ENCODE measurements at places on chromosomes 7 and 10. TPM values are rescaled to one million over a fixed set of nuclear protein-coding genes. Genes with fewer than 3 reads are reported as not detected.

The PRKAR2B gene
- 41.2 TPM for polyA plus RNA-seq

The NUTM2D gene
- 12.7 TPM for polyA plus RNA-seq

The POMZP3 gene
- 20.0 TPM for polyA plus RNA-seq

The OTUD1 gene
- 23.8 TPM for polyA plus RNA-seq

The FAM237B gene
- 1.1 TPM for polyA plus RNA-seq

DNA sequence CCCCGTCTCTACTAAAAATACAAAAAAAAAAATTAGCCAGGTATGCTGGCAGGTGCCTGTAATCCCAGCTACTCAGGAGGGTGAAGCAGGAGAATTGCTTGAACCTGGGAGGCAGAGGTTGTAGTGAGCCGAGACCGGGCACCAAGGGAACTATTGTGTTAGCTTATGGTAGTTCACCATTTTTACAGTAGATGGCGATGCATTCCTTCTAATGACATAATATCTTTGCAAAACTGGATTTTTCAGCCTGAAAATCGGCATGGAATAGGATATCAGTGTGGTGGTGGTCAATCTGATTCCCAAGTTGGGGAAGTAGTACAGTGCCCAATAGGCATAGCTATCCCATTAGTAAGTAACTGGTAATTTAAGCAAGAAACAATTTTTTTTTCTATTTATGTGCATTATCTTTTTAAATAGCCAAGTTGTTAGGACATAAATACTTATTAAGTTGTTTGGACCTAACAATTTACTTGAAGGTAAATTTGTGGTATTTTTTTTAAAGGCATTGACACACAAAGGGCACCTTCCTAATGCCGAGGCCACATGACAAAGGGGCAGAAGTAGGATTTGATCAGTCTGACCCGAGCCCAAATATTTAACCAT lies 17.6 kb upstream of the IMPDH1 start:
- peak; percentile 73 for DNase-seq

GRCh38 chr7:1906087-1906830 lies 236.2 kb downstream of the ELFN1 start:
- no peak for DNase-seq

DNA sequence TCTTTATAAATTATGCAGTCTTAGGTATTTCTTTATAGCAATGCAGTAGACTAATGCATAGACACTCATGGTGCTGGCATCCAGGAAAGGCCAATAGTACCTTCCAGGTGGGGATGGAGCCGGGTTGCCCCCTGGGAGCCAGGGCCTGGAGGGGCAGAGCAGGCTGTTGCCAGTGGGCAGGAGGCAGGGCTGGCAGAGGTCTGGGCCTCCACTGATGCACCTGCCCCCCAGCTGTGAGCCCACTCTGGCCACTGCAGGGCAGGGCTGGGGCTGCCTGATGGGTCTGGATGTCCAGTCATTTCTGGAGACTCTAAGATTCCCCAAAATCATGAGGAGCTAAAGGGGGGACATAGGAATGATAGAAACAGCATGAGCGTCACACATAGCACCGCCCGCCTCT lies 66.7 kb downstream of the MICALL2 start:
- DNase-seq: no peak

GRCh38 chr10:13485623-13486022 lies 43.2 kb downstream of the BEND7 start:
- DNase-seq: no peak

GRCh38 chr10:124375691-124376090 lies 43.0 kb downstream of the OAT start:
- no peak for DNase-seq

- no peak for DNase-seq
Measured at GRCh38 chr7:147412782-147413556, 1177.6 kb upstream of the C7orf33 start.

GRCh38 chr7:74372511-74373111 lies 81.1 kb upstream of the GTF2IRD1 start:
- peak; percentile 28 for DNase-seq

GRCh38 chr7:6556196-6556595 lies 4.9 kb upstream of the GRID2IP start:
- DNase-seq: no peak

GRCh38 chr10:101653536-101653935 lies 41.4 kb downstream of the FBXW4 start:
- DNase-seq: no peak

DNA sequence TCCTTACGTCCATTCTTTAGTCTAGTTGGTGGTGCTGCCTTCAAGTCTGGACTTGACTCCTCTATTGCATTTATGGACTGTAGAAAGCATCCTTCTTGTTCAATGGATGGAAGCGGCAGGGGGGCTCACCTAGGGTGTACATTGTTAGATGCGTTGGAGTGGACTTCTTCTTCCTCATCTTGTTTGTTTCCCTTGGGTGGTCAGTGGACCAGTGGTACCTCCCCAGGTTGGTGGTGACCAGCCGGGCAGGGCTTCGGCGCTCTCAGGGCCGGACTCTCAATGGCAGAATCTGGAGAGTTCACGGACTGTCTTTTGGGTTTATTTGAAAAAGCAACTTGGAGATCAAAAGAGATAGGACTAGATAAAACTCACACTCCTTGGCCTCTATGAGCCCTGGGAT lies 6.2 kb upstream of the BTBD16 start:
- DNase-seq: no peak

- DNase-seq: no peak
Measured at GRCh38 chr7:16034353-16034752, 347.9 kb upstream of the MEOX2 start.

GRCh38 chr10:103751667-103752290 lies 103.6 kb downstream of the SH3PXD2A start:
- no peak for DNase-seq

DNA sequence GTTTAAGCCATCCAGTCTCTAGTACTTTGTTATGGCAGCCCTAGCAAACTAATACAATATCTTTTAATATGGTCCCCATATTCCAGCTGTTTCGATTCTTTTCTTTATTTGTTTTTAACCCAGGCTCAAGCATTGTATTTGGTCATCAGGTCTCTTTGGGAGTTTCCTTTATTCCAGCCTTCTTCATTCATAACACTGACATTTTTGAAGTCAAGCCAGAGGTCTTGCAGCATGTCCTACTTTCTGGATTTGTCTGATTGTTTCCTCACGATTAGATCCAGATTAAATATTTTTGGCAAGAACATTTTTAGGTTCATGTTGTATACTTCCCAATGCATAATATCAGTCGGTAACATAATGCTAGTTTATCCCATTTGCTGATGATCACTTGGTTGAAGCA lies 11.8 kb downstream of the SLC25A13 start:
- DNase-seq: no peak

GRCh38 chr7:85454904-85455303 lies 268.0 kb upstream of the SEMA3D start:
- no peak for DNase-seq

DNA sequence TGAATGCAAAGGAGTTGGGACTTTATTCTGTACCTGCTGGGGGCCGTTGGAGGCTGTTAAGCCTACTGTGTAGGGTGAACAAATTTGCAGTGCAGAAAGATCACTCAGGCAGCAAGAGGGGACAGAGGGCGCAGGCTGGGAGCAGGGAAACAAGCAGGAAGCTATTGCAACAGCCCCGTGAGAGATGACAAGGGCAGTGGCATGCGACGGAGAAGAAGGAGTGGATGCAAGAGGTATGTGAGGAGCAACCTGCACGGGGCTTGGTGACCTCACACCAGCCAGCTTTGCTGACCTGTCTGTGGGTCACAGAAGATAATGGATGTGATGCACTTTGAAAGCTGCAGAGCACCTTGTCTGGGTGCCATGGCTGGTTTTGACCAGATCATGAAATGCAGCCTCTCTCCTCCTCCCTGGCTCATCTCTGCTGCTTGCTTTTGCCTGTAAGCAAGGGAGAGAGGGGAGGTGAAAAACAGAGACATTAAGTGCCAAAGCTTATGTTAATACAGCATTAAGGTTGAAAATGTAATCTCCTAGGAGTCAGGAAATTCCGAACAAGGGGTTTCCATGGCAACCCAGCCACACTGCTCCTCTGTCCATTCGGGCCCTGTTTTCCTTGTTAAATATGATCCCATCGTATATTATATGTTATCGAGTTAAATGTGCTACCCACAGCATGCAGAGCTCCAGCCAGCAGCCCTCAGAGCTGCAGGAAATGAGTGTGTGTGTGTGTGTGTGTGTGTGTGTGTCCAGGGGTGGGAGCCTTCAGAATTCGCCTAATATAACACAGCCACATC lies 314.3 kb upstream of the ZMIZ1 start:
- DNase-seq: peak; percentile 74

GRCh38 chr10:10528563-10528910 lies 489.1 kb upstream of the CELF2 start:
- no peak for DNase-seq

DNA sequence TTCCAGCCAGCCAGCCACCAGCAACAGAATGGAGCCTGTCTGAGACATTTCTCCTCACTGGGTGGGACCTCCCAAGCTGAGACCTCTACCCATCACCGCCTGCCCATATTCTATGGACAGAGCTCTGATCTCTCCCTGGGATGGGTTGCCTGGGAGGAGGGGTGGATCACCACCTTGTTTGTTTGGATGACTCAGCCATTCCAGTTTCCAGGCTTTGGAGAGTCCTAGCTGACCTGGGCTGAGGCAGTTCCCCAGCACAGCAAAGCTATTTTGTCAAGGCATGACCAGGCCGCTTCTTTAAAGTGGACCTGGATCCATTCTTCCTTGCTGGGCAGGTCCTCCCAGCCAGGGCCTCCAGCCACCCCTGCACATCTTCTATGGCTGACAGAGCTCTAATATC lies 982.3 kb downstream of the DNAJB9 start:
- no peak for DNase-seq

DNA sequence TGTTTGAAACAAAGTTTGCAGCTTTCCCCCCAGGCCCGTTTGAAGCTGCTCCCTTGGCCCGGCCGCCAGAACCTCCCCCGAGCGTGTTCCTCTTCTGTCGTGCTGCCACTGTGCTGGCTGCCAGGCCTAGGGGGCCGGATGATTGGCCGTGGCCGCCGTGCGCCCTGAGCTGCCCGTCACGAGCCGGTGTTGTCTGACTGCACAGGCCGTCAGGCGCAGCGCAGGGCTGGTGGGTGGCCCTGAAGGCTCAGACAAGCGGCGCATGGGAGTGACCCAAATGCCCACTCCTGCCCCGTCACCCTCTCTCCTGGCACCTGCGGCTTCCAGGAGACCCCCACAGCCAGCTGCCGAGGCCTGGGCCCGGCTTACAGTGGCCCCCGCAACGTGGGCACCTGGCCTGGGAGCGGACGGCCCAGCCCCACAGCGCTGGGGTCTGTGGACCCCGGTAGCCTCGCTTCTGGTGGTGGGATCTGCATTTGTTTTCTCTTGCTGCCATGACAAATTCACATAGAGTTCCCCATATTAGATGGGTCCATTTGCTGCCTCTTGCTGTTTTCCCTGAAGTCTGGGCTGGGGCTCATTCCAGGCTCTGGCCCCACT lies 13.1 kb downstream of the JAKMIP3 start:
- no peak for DNase-seq

DNA sequence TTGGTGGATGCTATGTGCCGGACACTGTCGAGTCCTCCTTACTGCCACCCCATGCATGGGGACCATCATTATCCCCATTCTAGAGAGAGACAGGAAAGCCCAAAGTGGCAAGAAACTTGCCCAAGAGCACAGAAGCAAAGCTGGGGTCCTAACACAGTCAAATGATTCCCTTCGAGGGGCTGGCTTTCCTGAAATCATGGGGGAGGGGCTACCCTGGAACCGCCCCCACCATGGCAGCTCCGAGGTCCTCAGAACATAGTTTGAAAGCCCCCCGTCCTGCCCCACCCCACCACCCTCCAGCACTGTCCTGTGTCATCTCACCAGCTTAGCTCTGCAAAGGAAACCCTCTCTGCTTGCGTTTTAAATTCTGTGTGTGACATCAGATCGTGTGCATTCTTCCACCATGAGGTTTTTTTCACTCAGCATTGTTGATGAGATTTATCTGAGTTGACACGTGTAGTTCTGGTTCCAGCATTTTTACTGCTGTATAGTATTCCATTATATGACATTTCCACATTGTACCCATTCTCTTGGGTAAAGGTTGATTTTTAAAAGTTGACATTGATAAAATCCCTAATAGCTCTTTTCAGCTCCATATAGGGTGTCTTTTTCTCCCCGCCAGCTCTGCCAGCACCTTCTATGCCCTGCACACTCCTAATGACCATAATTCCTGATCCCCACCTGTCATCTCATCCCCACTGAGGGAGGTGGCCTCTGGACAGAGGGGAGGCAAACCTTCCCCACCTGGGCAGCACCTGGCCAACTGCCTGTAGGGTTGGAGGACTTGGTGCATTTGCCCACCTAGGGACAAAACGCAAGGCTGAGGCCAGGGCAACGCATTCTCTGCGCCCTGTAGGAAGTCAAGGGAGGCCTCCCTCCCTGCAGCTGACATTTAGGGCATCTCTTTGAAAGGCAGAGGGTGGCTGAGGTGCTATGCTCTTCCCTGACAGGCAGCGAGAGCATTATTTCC lies 100.2 kb upstream of the GPR26 start:
- DNase-seq: no peak

All from left kidney (tissue), 8 donors.